ENCODE measurements at places on chromosomes 16 and 17.

DNA sequence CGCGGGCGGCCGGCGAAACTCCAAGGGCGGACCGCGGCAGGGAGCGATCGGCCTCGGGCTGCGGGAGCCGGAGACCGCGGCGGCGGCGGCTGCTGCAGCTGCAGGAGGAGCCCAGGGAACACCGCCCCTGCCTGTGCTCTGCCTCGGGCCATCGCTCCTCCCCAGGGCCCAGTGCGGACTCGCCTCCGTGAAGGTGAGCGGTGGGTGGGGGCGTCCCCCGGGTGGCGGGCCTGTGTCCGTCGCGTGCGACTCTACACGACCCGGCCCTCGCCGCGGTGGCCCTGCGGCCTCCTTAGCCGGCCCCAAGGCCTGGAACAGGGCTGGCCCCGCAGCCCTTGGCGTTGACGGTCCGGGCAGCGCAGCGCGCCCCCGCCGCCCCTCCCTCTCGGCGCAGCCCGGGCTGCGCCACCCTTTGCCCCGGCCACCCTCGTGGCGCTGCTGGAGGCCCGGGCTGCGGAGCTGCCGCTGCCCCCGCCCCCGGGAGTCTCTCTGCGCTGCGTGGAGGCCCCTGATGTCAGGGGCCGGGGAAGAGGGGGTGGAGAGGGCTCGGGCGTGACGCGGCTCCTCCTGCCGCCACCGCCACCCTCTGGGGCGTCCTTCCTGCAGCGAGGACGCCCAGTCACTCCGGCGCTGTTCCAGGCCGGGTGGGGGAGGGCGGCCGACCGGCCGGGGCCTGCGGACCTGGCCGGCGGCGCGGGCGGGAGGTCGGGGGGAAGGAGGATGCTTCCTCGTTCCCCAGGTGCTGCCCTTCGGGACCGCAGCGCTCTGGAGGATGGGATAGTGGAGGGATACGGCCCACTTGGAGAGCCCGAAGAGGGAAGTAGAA lies 485 bp downstream of the DYNLL2 start:
- DNase-seq = peak; percentile 24

- DNase-seq = no peak
Observed at GRCh38 chr16:26334218-26335111, 642.7 kb downstream of the HS3ST4 start.

DNA sequence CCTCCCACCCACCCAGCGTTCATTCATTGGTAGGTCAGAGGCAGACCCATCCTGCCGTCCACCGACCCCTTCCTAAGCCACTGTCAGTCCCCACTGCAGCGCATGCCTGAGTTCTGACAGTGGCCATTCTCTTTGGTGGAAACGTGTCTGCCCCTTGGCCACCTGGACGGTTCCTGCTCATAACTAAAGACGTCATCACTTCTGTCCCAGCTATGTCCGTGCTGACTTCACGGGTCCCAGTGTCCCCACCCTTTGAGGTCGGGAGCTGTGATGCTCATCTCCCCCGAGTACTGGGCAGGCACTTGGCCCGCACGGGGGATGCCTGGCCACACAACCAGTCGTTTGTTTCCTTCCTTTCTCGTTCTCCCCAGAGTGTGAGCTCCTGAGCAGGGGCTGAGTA lies 267.1 kb downstream of the C16orf95 start:
- no peak for DNase-seq

DNA sequence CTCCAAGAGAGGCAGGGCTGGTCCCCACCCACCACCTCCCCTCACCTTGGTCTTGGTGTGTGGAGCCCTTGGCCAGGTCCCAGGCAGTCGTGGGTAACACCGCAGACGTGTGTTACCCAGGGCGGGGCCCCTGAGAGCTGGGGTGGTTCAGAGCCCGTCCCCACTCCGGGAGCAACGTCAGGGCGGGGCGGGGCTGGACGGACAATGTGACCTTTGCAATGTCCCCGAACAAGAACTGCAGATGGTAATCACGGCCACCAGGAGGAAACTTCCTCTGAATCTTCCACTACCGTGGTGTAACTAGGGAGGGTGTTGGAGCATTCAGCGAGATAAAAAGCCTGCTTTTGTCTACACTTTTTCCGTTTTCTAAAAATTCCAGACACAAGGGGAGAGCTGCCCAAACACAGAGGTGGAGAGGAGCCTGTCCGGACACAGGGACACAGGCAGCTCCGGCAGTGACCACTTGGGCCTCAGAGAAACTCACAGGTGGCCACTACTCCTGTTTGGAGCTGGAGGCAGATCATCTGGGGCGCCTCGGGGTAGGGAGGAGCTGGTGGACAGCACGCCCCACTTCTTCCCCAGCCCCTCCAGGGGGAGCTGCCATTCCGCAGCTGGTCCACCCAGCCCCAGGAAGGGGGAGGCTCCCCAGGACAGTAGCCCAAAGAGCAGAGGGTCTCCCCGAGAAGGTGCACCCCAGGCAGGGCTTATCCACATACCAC lies 14.2 kb upstream of the SLC38A10 start:
- DNase-seq = peak; percentile 17

DNA sequence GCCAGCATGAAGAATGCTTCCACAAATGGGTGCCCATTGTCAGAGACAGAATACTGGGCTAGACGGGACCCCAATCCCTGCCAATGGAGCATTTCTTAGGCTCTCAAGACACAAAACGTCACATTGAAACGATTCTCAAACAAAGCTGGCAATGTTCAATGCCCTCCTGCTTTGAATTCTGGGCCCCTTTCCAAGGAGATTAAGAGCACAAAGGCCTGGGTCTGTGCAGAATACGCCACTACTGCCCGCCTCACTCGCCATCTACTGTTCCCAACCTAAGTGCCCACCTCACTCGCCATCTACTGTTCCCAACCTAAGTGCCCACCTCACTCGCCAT lies 9.7 kb downstream of the CFAP20 start:
- no peak for DNase-seq

Data from amniotic epithelial cell (primary cell).